Ascending aorta (tissue), 2 donors: ENCODE measurements at places on chromosomes 12 and 14. TPM values are rescaled to one million over a fixed set of nuclear protein-coding genes. Genes with fewer than 3 reads are reported as not detected.

GRCh38 chr12:29255042-29255441 is 106.0 kb downstream of the FAR2 start:
- no peak overlapping the region for H3K4me3 ChIP-seq
- no peaks in the 10 kb centered on the region for H3K4me1 ChIP-seq
- no peaks in the 10 kb centered on the region for H3K36me3 ChIP-seq
- H3K27ac ChIP-seq, result no peak overlapping the region
- H3K27me3 ChIP-seq, result no peaks in the 10 kb centered on the region

- H3K27me3 ChIP-seq, result no peaks in the 10 kb centered on the region
- no peak overlapping the region for H3K27ac ChIP-seq
- no peak for DNase-seq
- H3K4me3 ChIP-seq, result no peak overlapping the region
- H3K4me1 ChIP-seq, result no peaks in the 10 kb centered on the region
Observed at GRCh38 chr14:21768116-21768874, 94.7 kb upstream of the OR4E1 start.

GRCh38 chr12:122902854-122903692 is 7.1 kb upstream of the VPS37B start:
- H3K27ac ChIP-seq, result no peak overlapping the region
- H3K27me3 ChIP-seq, result no peaks in the 10 kb centered on the region
- no peaks in the 10 kb centered on the region for H3K4me1 ChIP-seq
- no peak overlapping the region for H3K4me3 ChIP-seq

DNA sequence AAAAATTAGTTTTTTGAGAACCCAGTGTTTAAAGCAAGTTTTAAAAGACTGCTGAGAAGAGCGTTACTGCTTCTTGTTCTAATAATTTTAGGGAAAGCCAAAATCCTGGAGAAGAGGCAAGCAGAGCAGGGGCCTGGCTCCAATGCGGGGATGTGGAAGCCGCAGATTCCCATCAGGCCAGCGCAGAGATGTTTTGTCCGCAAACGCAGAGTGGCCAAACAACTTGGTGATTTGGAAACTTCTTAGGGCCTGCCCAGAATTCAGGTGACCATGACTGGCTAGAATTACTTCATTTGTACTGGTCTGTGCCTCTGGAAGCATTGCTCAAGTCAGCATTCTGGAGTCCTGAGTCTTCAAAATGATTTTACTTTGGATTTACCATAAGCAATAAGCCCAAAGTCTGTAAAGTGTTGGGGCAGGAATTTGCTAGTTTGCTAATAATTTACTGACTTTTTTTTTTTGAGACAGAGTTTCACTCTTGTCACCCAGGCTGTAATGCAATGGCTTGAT is 208.4 kb downstream of the PPM1H start:
- no peak overlapping the region for H3K4me3 ChIP-seq
- H3K27ac ChIP-seq, result no peak overlapping the region
- H3K27me3 ChIP-seq, result no peaks in the 10 kb centered on the region
- H3K4me1 ChIP-seq, result peaks cover 20% of the 10 kb centered on the region
- no peak for DNase-seq
- no peaks in the 10 kb centered on the region for H3K36me3 ChIP-seq

GRCh38 chr12:11943919-11944700 is 126.6 kb upstream of the BCL2L14 start:
- no peak for DNase-seq
- no peaks in the 10 kb centered on the region for H3K36me3 ChIP-seq
- no peaks in the 10 kb centered on the region for H3K4me1 ChIP-seq
- no peak overlapping the region for H3K27ac ChIP-seq
- H3K27me3 ChIP-seq, result no peaks in the 10 kb centered on the region
- no peak overlapping the region for H3K4me3 ChIP-seq

- DNase-seq, result no peak
- H3K27me3 ChIP-seq, result no peaks in the 10 kb centered on the region
- H3K4me1 ChIP-seq, result no peaks in the 10 kb centered on the region
- no peak overlapping the region for H3K4me3 ChIP-seq
Observed at GRCh38 chr12:78384541-78384940, 480.0 kb upstream of the SYT1 start.

DNA sequence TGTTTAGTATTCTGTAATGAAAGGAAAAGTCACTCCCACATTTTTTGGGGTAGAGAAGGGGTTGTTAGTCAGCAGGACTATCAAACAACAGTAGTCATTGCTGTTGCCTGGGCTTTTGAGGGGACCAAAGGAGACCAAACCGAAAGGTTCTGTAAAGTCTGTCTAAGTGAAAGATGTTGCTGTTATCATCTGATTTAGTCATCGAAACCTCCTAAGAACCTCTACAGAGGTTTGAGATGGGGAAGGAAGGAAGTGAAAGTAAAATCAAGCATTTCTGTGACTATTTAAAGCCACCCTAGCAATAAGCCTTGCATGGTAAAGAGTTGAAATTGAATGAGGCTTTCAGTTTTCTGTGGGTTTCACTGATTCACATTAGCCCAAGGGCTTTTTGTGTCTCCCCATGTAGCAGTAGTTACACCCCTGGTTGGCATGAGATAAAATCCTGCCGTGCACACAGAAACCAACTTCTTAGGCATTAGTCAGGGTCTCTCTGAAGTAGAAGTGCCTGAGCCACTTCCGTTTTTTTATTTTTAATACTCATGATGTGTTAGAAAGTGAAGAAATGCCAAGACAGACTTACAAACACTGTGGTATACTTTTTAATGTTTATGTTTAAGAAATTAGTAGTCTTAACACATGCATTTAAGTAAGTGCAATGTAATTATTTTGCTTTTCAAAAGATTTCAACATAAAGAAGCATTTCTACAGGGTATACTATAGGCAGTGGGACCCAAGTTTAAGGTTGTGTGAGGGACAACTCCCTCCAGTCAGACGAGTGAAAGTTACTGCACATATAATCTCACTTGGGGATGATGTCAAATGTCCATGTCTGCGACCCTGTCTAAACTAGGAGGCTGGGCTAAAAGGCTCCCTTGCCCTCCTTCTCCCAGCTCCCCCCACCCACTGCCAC is 50.4 kb downstream of the DYRK2 start:
- H3K4me3 ChIP-seq, result peak overlapping the region; percentile 32
- DNase-seq, result no peak
- no peaks in the 10 kb centered on the region for H3K36me3 ChIP-seq
- H3K4me1 ChIP-seq, result peaks cover 6% of the 10 kb centered on the region

DNA sequence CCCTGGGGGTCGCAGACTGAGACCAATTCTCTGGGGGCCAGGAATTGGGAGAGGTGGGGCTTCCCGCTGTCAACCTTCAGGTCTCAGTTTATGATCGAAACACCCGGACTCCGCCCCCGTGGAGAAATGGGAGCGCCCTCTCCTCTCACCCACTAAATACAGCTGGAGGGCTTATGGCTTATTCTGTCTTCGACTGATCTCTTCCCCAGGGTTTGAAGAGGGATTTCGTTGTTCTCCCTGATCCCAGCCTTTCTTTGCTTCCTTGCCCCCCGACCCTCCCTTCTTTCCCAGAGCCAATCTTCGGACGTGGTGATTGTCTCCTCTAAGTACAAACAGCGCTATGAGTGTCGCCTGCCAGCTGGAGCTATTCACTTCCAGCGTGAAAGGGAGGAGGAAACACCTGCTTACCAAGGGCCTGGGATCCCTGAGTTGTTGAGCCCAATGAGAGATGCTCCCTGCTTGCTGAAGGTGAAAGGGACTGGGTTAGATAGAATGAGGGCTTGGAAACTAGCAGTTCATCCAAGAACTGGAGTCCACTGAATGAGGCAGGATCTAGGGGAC is 607 bp downstream of the OS9 start:
- no peak for DNase-seq
- H3K27ac ChIP-seq, result peak overlapping the region; percentile 79
- peak overlapping the region; percentile 75 for H3K4me3 ChIP-seq
- H3K4me1 ChIP-seq, result peaks cover 7% of the 10 kb centered on the region
- H3K36me3 ChIP-seq, result peaks cover 21% of the 10 kb centered on the region

DNA sequence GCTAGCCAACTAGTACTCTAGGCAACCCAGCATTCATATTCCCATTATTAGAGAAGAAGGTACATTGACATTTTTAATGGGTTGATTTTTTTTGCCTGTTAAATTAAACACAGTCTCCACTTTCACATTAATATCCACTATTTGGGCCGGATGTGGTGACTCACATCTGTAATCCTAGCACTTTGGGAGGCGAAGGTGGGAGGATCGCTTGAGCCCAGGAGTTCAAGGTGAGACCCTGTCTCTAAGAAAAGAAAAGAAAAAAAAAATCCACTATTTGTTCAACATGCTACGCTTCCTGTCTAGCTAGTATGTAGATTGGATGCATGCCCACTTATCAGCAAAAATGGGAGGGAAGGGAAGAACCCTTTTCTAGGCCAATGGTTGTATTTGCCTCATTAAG is 7.1 kb upstream of the CRADD start:
- H3K27me3 ChIP-seq, result no peaks in the 10 kb centered on the region
- H3K27ac ChIP-seq, result no peak overlapping the region
- no peaks in the 10 kb centered on the region for H3K4me1 ChIP-seq

DNA sequence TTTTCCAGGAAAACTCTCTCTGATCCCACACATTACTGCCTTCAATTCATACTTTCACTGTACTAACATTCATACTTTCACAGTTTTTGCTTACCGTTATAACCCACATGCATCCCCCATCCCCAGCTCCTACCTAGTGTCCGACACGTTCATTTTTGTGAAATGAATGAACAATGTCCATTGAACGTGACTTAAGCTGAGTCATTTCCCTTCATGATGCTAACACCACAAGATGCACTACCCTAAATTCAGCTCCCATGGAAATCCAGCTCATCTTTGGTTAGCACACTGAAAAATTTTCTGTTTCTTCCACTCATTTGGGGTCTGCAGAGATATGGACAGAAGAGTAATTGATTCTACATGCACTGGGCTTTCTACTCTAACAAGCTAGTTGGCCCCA is 84.7 kb downstream of the GALNT4 start:
- H3K36me3 ChIP-seq, result no peaks in the 10 kb centered on the region
- no peaks in the 10 kb centered on the region for H3K27me3 ChIP-seq
- no peak overlapping the region for H3K27ac ChIP-seq
- H3K4me3 ChIP-seq, result no peak overlapping the region
- H3K4me1 ChIP-seq, result no peaks in the 10 kb centered on the region

DNA sequence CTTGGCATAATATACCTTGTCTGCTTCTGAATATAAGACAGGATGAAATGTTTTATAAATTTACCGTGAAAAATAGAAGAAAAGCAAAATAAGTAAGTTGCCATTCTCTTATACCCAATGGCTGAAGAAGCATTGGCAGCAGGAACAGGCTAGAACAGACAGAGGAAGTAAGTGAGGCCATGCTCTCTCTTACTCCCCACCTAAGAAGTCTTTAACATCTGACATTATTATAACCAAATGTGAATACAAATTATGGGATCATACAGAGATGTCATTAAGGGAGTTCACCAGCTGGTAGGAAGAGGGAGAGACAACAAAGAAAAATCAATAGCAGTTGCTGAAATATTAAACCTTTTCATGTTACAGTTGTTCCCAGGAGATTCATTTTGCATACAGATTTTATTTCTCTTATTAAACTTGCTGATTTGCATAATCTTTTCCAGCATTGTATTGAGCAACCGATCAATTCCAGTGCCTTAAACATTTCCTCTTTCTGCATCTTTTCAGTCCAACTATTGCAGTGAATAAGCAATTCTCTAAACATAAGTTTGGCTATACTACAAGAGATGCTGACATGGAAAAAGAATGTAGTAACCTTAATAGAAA is 270.6 kb downstream of the SLC6A15 start:
- DNase-seq, result no peak
- H3K4me1 ChIP-seq, result no peaks in the 10 kb centered on the region
- H3K27ac ChIP-seq, result no peak overlapping the region
- no peaks in the 10 kb centered on the region for H3K36me3 ChIP-seq

DNA sequence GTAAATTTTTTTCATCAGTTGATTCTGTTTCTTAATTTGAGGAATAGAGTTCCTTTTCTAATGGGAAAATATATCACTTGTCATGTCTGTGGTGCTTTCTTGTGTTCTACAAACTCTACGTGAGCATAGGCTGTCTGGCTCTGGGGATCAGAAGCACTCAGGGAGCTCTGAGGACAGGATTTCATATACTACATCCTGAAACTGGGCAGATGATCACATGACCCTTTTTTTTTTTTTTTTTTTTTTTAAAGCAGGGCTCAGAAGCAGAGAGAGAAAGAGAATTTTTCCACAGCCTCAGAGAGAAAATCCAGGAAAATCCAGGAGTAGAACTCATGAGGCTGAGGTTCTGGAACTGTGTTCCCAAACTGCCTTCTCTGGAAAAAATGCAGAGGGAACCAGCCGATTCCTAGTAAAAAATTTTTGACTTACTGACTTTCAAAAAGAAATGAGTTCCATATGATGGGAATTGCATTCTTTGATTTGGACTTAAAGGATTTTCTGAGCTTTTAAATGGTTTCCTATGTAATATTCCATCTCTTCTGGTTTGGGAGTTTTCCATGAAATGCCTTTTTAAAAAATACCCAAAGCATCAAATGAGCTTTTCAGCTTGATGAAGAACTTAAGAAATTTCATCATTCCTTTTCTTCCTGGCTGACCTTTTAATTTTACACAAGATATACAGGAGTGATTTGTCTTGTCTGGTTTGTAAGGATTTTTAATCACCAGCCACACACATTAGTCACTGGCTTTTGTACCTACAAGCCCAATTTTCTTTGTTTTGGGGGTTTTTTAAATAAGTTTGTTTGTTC is 183.1 kb upstream of the HIF1A start:
- H3K4me1 ChIP-seq, result no peaks in the 10 kb centered on the region
- no peak overlapping the region for H3K4me3 ChIP-seq
- no peak for DNase-seq
- no peak overlapping the region for H3K27ac ChIP-seq

GRCh38 chr12:47488888-47489287 is 216.9 kb downstream of the RPAP3 start:
- H3K27me3 ChIP-seq, result no peaks in the 10 kb centered on the region
- H3K27ac ChIP-seq, result no peak overlapping the region
- H3K36me3 ChIP-seq, result no peaks in the 10 kb centered on the region
- no peak overlapping the region for H3K4me3 ChIP-seq
- H3K4me1 ChIP-seq, result no peaks in the 10 kb centered on the region
- DNase-seq, result no peak

DNA sequence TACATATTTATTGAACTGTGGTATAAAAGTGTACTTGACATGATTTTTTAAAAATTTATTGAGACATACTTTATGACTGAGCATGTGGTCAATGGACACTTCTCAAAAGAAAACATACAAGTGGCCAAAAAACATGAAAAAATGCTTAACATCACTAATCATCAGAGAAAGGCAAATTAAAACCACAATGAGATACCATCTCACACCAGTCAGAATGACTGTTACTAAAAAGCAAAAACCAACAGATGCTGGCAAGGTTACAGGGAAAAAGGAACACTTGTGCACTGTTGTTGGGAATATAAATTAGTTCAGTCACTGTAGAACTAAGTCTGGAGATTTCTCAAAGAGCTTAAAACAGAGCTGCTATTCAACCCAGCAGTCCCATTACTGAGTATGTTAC is 1177.6 kb downstream of the GALC start:
- H3K36me3 ChIP-seq, result no peaks in the 10 kb centered on the region
- no peak overlapping the region for H3K27ac ChIP-seq
- H3K4me3 ChIP-seq, result no peak overlapping the region
- no peaks in the 10 kb centered on the region for H3K27me3 ChIP-seq
- no peaks in the 10 kb centered on the region for H3K4me1 ChIP-seq
- no peak for DNase-seq

Gene KLRC3
- total RNA-seq, result not detected

Gene FGF6
- total RNA-seq, result not detected

Gene TMEM106C
- 120 TPM for total RNA-seq

Gene ETV6
- total RNA-seq, result 21.6 TPM

Gene CAPS2
- total RNA-seq, result 11.0 TPM

Gene DEPDC4
- total RNA-seq, result not detected

Gene GABARAPL1
- 239 TPM for total RNA-seq

Gene NTS
- total RNA-seq, result not detected

Gene CMKLR1
- total RNA-seq, result 45.3 TPM

Gene RPS6KA5
- total RNA-seq, result 0.21 TPM

Gene ANKRD33
- not detected for total RNA-seq
